ENCODE measurements at places on chromosomes 5 and 9. TPM values are rescaled to one million over a fixed set of nuclear protein-coding genes. Genes with fewer than 3 reads are reported as not detected.

ZFP2 gene
- total RNA-seq, result not detected

GRCh38 chr9:34457266-34458012, 931 bp downstream of the FAM219A start:
- no peaks in the 10 kb centered on the region for H3K36me3 ChIP-seq
- DNase-seq, result no peak
- peak overlapping the region; percentile 58 for H3K27ac ChIP-seq
- peaks cover 46% of the 10 kb centered on the region for H3K4me1 ChIP-seq
- H3K4me3 ChIP-seq, result peak overlapping the region; percentile 89

DNA sequence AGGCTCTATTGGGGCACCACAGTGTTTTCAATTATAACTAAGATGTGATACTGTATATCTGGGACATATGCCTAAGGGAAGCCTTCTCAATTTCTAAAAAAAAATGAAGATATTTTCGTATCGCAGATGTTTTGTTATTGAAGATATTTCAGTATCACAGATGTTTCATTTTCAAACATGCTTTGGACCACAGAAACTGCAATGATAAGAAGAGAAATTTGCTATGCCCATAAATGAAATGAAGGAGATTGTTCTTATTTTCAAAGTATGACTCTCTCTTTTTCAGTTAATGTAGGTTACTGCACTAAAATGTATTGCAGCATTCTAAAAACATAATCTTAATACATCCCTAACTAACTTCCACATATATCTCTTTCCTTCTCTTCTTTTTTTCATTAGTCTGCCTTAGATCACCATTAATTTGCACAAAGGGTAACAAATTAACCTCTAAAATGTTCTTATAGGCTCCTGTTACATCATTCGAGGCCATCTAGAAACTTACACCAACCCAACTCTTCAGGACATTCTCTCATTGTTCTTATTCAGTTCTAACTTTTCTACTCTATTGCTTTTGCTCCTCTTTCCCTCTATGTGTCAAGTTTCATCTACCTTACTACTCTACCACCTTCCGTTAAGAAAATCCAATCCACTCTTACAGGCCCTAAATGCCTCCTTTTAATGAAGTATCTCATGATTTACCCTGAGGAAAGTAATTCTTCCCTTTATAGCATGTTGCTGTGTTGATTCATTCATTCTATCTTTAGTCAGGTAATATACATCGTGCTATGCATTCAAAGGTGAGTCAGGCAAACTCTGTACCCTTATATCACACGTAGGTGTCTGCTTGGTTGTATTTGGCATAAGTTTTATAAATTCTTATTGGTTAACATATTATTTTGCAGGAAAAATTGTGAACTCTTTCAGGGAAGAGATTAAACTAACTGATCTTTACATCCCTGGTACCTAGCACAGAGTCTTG, 70.5 kb downstream of the ST8SIA4 start:
- peak overlapping the region; percentile 41 for H3K4me3 ChIP-seq
- H3K27ac ChIP-seq, result peak overlapping the region; percentile 53
- no peaks in the 10 kb centered on the region for H3K27me3 ChIP-seq
- DNase-seq, result no peak

- H3K4me3 ChIP-seq, result no peak overlapping the region
- no peak overlapping the region for H3K27ac ChIP-seq
- DNase-seq, result no peak
- no peaks in the 10 kb centered on the region for H3K27me3 ChIP-seq
- no peaks in the 10 kb centered on the region for H3K4me1 ChIP-seq
- no peaks in the 10 kb centered on the region for H3K36me3 ChIP-seq
Measured at GRCh38 chr5:51991940-51992339, 608.7 kb downstream of the ISL1 start.

DNA sequence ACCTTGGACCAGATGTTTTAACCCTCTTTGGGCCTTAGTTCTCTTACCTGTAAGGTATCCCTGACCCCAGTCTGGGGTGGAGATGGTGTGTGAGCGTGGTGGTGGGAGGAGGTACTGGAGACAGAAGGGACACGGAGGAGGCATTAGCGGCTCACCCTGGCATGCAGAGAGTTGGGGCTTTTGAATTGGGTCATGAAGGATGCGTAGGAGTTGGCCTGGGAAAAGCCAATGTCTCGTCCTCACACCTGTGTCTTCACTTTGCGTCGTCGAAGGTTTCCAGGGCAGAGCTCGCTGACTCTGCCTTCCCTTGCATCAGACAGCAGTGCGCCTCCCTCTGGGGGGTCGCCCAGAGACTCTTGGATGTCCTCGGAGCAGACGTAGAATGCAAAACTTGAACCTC, 11.2 kb downstream of the RXRA start:
- no peak overlapping the region for H3K4me3 ChIP-seq
- H3K4me1 ChIP-seq, result peaks cover 5% of the 10 kb centered on the region
- H3K27ac ChIP-seq, result no peak overlapping the region
- no peaks in the 10 kb centered on the region for H3K36me3 ChIP-seq

DNA sequence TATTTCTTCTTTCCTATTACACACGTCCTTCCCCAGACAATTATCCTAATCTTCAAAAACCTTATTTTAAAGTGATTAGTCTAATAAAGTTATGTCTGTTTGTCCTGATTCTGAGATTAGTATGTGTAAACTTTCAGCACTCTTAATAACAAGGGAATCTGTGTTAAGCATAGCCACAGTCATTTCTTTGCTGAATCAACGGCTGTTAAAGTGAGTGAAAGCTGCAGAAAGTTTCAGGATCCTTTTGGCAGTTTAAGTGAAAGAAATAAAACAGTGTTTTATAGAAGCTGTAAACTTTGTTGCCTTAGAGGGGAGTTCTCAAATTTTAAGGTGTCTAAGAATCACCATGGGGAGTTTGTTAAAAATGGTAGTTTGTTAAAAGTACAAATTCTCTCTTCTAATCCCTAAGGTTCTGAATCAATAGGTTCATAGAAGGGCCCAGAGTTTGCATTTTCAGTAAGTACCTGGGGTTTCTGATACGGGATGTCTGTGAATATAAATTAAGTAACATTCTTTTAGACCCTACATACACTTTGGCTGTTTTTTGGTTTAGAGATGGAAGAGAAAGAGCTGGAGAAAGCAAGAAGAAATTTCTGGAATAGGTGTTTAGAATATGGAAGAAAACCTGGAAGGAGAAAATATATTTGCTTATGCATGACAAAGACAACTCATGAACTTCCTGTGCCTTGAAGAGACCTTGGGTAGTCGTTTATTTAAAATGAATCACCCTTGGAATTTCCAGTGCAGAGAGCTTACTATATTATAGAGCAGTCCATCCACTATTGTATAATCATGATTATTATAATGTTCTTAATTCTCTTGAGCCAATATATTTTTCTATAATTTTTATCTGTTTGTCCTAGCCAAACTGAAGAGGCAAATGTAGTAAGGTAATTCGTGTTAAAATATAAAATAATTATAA, 45.7 kb downstream of the SCAMP1 start:
- no peaks in the 10 kb centered on the region for H3K36me3 ChIP-seq
- no peak overlapping the region for H3K4me3 ChIP-seq
- DNase-seq, result no peak
- H3K4me1 ChIP-seq, result peaks cover 34% of the 10 kb centered on the region
- H3K27ac ChIP-seq, result peak overlapping the region; percentile 0

GRCh38 chr9:35811381-35812024, 559 bp downstream of the SPAG8 start:
- peak overlapping the region; percentile 90 for H3K4me3 ChIP-seq
- no peaks in the 10 kb centered on the region for H3K36me3 ChIP-seq
- peak overlapping the region; percentile 97 for H3K27ac ChIP-seq
- no peak for DNase-seq

ENHO gene
- total RNA-seq, result not detected

- no peak overlapping the region for H3K4me3 ChIP-seq
- H3K27me3 ChIP-seq, result no peaks in the 10 kb centered on the region
- peaks cover 14% of the 10 kb centered on the region for H3K36me3 ChIP-seq
- no peak overlapping the region for H3K27ac ChIP-seq
Measured at GRCh38 chr9:77276799-77277198, 99.5 kb downstream of the VPS13A start.

- no peaks in the 10 kb centered on the region for H3K36me3 ChIP-seq
- no peaks in the 10 kb centered on the region for H3K27me3 ChIP-seq
Measured at GRCh38 chr9:20271723-20272122, 350.6 kb downstream of the MLLT3 start.

- H3K27ac ChIP-seq, result no peak overlapping the region
- no peaks in the 10 kb centered on the region for H3K4me1 ChIP-seq
- H3K27me3 ChIP-seq, result peaks cover 38% of the 10 kb centered on the region
- no peak overlapping the region for H3K4me3 ChIP-seq
- DNase-seq, result no peak
Measured at GRCh38 chr5:80041527-80041926, 6.4 kb downstream of the THBS4 start.

NDFIP1 gene
- 24.2 TPM for total RNA-seq

GARIN3 gene
- total RNA-seq, result not detected

- peaks cover 6% of the 10 kb centered on the region for H3K36me3 ChIP-seq
- no peak overlapping the region for H3K27ac ChIP-seq
- DNase-seq, result no peak
- H3K27me3 ChIP-seq, result no peaks in the 10 kb centered on the region
- peaks cover 4% of the 10 kb centered on the region for H3K4me1 ChIP-seq
- H3K4me3 ChIP-seq, result no peak overlapping the region
Measured at GRCh38 chr5:65778126-65778525, 56.1 kb downstream of the NLN start.

- no peaks in the 10 kb centered on the region for H3K4me1 ChIP-seq
- no peak overlapping the region for H3K4me3 ChIP-seq
- no peaks in the 10 kb centered on the region for H3K27me3 ChIP-seq
- DNase-seq, result no peak
- no peak overlapping the region for H3K27ac ChIP-seq
Measured at GRCh38 chr5:120372899-120373298, 91.2 kb upstream of the PRR16 start.

- peak; percentile 68 for DNase-seq
- H3K4me3 ChIP-seq, result no peak overlapping the region
- no peaks in the 10 kb centered on the region for H3K27me3 ChIP-seq
- H3K4me1 ChIP-seq, result peaks cover 4% of the 10 kb centered on the region
- H3K27ac ChIP-seq, result no peak overlapping the region
Measured at GRCh38 chr9:87662808-87663528, 63.0 kb upstream of the CTSL start.

SLC6A18 gene
- not detected for total RNA-seq

DNA sequence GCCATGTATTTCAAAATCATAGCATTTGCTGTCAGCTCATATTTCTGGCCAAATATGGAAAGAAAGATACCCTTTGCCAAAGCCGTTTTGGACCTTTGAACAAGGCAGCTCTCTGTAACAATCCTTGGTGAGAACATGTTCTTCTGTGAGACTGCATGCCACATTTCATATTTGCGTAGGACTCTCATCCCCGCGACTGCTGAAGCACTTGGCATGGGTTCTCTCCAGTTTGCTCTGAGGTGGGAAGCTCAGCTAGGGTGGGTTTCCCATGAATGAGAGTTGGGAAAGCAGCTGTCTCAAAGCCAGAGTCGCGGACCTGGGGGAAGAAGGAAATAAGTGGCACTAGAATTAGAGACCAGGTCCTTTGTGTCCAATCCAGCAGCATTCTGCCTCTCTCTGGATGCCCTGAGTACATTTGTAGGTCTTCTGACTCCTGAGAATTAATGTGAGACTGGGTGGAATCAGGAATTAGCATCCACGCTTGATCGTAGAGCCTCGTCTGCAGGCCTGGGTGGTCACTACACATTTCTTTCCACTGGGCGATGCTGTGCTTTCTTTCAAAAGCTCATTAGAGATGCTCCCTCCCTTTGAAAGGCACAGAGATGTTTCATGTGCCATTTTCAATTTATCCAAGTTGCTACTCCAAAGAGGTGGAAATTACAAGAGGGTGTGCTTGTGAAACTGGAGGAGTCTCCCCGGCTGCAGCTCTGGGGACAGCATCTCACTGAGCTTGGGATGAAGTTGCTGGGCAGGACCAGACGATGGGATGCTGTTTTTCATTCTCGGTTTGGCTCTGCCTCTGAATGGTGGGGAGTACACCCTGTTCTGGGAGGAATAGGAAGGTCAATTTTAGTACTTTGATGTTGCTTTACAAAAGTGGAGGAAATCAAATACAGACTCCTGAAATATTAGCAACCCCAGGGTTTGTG, 197.2 kb downstream of the GADD45G start:
- no peak overlapping the region for H3K4me3 ChIP-seq
- DNase-seq, result no peak
- H3K27me3 ChIP-seq, result peaks cover 16% of the 10 kb centered on the region
- no peaks in the 10 kb centered on the region for H3K36me3 ChIP-seq

CYLC2 gene
- total RNA-seq, result not detected

DNA sequence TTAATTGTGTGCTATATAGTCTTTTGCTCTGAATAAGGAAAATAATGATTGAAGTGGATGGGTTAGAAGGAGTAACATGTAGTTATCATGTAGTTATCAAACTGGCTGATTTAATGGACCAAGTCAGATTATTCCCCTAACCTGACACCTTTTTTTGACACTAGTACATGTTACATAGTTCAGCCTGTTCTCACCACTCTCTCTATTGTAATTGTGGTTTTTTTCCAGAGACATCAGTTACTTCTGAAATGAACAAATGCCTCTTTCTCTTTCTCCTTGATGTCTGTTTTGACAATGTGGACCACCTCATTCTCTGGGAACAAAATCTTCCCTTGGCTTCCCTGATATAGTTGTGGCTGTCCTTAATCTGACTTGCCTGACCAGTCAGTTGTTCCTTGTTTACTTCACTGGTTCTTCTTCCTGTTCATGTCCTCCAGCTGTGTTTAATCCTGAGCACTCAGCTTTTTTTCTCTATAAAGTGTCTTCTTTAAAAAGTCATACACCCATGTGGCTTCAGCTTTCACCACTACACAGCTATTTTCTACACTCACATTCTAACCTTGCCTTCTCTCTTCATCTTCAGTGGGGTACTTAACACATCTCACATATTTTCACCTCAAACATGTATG, 243.4 kb downstream of the ARRDC3 start:
- H3K27ac ChIP-seq, result no peak overlapping the region
- no peaks in the 10 kb centered on the region for H3K36me3 ChIP-seq
- peak overlapping the region; percentile 4 for H3K4me3 ChIP-seq
- H3K27me3 ChIP-seq, result peaks cover 3% of the 10 kb centered on the region
- no peak for DNase-seq

GRCh38 chr5:68778484-68778883, 315.3 kb upstream of the SLC30A5 start:
- no peak overlapping the region for H3K27ac ChIP-seq
- no peaks in the 10 kb centered on the region for H3K36me3 ChIP-seq
- H3K27me3 ChIP-seq, result peaks cover 9% of the 10 kb centered on the region

- H3K4me3 ChIP-seq, result no peak overlapping the region
- H3K27me3 ChIP-seq, result peaks cover 2% of the 10 kb centered on the region
- H3K27ac ChIP-seq, result no peak overlapping the region
- peaks cover 5% of the 10 kb centered on the region for H3K4me1 ChIP-seq
- no peak for DNase-seq
- H3K36me3 ChIP-seq, result no peaks in the 10 kb centered on the region
Measured at GRCh38 chr5:77876316-77876715, 100.2 kb upstream of the TBCA start.

GRCh38 chr5:135462304-135462703, 10.2 kb upstream of the TIFAB start:
- H3K27ac ChIP-seq, result no peak overlapping the region
- H3K27me3 ChIP-seq, result peaks cover 27% of the 10 kb centered on the region
- no peak for DNase-seq
- H3K4me1 ChIP-seq, result peaks cover 5% of the 10 kb centered on the region
